ENCODE measurements at places on chromosomes 11 and 22.
A peak's percentile ranks its signal among the peaks of the same experiment; 100 is the strongest.

GRCh38 chr11:106466521-106467080 is 389.1 kb downstream of the AASDHPPT start:
- DNase-seq: no peak

DNA sequence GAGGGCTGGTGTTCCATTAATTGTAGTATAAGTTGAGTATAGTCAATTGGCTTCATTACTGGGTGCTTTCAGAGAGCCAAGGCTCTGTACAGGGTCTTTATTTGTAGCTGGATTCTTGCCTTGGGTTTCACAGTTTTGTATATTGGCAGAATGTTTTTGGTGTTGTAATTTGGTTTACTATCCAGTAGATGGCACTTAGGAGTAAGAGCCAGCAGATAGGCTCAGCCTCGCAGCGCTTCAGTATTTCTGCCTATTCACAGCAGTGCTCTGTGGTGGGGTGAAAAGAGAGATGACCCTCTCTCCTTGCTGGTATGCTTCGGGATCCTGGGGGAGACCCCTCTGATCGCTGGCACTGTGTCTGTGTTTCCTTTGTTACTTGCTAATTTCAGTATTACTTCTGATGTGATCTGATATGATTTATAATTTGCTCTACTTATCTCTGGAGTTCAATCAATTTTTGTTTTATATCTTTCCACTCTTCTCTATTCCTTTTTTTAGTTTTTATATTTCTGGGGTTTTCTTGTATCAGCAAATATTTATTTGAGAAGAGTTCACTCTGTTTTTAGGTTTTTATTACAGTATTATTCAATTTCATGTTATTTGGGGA is 52.2 kb downstream of the ANO5 start:
- DNase-seq: peak; percentile 41

DNA sequence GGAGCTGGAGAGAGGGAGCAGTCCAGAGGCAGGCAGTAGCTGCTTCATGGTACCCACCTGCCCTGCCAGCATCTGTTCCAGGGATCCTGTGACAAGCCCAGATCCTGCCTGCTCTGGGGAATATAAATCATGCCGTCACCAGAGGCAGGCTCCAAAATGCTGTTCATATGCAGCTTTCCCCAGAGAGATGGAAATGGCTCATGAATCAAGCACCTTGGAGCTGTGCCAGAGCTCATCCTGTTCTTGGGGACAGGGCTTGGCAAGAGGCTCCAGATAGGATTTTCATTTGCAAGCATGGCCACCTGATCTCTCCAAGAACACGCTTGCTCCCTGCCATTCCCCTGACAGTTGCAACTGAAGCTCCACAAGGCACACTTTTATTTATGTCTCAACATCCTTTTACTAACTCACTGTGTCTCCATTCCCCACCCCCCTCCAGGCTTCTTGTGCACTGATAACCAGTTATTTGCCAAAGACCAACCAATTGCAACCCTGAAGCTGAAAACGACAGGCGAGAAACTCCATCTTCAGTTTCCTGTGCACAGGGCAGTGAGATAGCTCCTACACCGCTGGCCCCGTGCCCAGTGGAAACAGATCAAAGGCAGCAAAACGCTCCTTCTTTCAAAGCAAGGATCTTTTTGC is 115.8 kb upstream of the PITPNB start:
- peak; percentile 72 for DNase-seq

GRCh38 chr11:45048313-45048841 is 97.7 kb upstream of the TP53I11 start:
- DNase-seq: no peak

DNA sequence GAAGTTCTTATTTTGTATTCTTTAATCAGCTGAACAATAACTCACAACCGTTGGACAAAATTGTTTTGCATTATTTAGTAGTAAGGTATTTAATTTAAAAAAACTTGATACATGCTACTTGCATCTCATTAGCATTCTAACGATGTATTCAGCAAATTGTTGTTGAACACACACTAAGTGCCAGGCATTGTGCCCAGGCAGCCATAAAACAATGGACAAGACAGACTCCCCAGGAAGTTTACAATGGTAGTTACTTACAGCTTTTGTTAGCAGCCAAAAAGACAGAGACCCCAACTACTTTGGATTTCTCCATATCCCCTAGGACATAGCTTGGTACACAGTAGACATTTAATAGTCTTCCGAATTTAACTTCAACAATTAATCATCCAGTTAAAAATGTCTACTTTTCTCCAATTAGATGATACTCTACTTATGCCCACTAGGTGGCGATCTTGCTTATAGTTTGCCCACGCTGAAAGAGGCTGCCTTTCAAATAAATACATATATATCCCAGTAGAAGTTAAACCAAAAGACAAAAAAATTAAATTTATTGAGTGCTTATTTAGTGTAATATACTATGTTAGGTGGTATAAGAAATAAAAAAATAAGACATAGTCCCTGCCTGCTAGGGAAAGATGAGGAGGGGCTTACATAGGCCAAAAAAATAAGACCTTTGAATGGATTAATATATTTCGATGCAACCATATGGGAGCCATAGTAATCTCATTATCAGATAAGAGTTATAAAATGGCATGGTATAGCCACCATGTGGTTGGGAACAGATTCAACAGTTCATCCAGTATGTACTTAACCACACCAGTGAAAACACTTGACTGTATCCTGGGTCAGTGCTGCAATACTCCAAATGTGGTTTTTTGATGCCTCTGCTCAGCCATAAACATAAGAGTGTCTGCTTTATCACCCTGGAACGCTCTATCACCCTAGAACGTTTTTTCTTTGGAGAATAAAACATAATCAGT is 2.0 kb upstream of the FJX1 start:
- no peak for DNase-seq

GRCh38 chr22:17810570-17811116 is 36.4 kb upstream of the BID start:
- no peak for DNase-seq

DNA sequence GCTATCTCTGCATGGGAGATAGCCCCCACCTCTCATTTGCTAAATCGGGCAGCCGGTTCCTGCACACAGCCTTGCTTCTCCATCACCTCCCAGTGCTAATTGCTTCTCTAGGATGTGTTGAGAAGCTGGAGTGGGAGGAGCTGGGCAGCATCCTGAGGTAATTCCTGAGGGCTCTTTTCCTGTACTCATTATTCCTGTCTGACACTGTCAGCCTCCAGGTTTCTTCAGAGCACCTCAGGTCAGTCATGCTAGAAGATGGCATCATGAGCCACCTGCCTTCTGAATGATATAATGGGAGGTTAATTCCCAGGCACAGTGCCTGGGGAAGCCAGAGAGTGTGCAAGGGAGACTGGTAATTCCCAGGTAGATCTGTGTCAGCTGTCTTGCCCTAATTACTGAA is 133.0 kb downstream of the RAB38 start:
- no peak for DNase-seq
